AG09309 (cell line): ENCODE measurements at places on chromosomes 1 and 21.

- DNase-seq: no peak
Measured at GRCh38 chr21:44868707-44869106, 4.8 kb downstream of the PTTG1IP start.

GRCh38 chr1:93770640-93771039 is 89.0 kb upstream of the BCAR3 start:
- no peak for DNase-seq

DNA sequence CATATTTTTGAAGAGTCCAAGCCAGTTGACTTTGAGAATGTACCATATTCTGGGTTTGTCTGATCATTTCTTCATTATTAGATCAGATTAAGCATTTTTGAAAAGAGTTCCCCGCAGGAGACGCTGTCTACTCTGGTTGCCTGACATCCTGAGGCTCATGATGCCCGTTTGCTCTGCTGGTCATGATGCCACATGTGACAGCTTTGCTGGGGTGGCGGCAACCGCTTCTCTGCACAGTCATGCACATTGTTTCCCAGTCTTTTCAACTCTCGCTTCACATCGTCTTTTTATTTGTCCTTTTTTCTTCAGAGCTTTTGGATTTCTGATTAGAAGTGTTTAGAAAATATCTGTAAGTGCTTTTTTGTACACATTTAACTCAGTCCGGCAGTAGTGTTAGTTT is 90.7 kb downstream of the ST6GALNAC5 start:
- no peak for DNase-seq

GRCh38 chr1:167926486-167926997 is 9.9 kb upstream of the DCAF6 start:
- no peak for DNase-seq

GRCh38 chr1:1324084-1324523 is 356 bp downstream of the INTS11 start:
- DNase-seq: no peak

DNA sequence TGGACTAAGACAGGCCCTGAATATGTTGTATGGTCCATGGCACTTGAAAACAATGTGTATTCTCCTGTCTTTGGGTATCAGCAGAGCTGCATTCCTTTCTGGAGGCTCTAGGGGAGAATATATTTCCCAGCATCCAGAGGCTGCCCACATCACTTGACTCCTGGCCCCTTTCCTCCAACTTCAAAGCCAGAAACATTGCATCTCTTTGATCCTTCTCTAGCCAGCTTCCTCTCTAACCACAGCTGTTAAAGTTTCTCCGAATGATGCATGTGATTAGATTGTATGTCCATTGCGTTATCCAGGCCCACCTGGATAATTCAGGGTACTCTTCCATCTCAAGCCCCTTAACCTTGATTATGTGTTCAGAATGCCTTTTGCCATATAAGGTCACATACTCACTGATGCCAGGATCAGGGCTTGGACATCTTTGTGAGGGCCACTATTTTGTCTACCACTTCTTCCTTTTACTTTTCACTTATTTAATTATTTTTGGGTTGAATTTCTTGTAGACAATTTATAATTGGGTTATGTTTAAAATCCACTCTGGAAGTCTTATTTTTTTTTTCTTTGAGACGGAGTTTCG is 5.3 kb downstream of the CHD1L start:
- no peak for DNase-seq

GRCh38 chr1:998745-998994 is 1.2 kb downstream of the HES4 start:
- DNase-seq: no peak
